Effector CD8-positive, alpha-beta T cell (primary cell): ENCODE measurements at places on chromosomes 11 and 22.
A peak's percentile ranks its signal among the peaks of the same experiment; 100 is the strongest.

- no peak for DNase-seq
Measured at GRCh38 chr11:105915021-105915420, 107.0 kb downstream of the MSANTD4 start.

DNA sequence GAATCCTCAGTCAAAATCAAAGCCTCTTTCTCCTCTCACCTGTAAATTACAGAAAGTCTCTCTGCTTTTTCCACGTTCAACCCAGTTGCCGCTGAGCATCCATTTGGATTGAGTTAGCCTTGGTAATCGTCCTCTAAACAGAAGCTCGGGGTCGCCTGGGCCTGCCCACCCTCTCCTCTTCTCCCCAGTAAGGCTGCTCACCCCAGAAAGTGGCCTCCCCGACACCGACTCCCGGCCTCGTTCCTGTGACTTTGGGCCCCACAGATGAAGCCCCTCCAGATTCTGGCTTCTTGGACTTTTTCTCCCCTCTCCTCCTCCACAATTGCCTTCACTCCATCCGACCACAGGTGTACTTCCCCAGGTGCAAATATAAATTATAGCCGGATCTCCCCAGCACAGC lies 1500.0 kb downstream of the BRD1 start:
- no peak for DNase-seq

- no peak for DNase-seq
Measured at GRCh38 chr11:108774037-108774730, 109.3 kb downstream of the DDX10 start.

GRCh38 chr22:27880778-27881394 lies 38.2 kb downstream of the PITPNB start:
- no peak for DNase-seq

GRCh38 chr11:87459351-87459750 lies 421.6 kb downstream of the TMEM135 start:
- no peak for DNase-seq

DNA sequence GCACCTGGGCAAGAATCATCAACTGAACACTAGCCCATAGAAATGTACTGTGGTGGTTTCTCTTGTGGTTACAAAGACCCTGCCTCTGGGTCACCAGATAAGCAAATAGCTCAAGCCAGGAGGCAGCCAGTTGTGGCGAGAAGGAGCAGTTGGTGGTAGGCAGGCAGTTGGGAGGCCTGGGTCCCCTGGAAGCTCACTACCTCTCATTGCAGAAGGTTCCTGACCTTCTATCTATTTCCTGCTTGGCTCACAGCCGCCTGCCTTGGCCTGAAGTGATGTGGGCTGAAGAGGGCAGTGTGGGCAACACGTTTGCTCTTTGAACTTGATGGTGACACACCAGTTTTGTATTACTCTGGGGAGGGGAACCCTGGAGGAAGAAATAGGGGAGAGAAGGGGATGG lies 34.7 kb downstream of the NECTIN1 start:
- DNase-seq: no peak

GRCh38 chr11:81869351-81870065 lies 864.2 kb downstream of the FAM181B start:
- peak; percentile 71 for DNase-seq

- DNase-seq: no peak
Measured at GRCh38 chr22:49676230-49676629, 151.4 kb downstream of the BRD1 start.

- DNase-seq: no peak
Measured at GRCh38 chr11:133928628-133929059, 28.1 kb downstream of the IGSF9B start.

- DNase-seq: peak; percentile 64
Measured at GRCh38 chr11:1310772-1311468, 1.5 kb upstream of the TOLLIP start.
